ENCODE measurements at places on chromosomes 1 and 21. TPM values are rescaled to one million over a fixed set of nuclear protein-coding genes. Genes with fewer than 3 reads are reported as not detected.

The PEF1 gene
- 86.5 TPM for total RNA-seq

The WNT2B gene
- 2.2 TPM for total RNA-seq

The UCK2 gene
- total RNA-seq, result 63.9 TPM

The PAQR6 gene
- 0.36 TPM for total RNA-seq

The CD1E gene
- not detected for total RNA-seq

The AMPD1 gene
- total RNA-seq, result not detected

The LCE1A gene
- not detected for total RNA-seq

The NBPF9 gene
- total RNA-seq, result 25.3 TPM

The ANXA9 gene
- total RNA-seq, result under 0.01 TPM

The TMEM269 gene
- under 0.01 TPM for total RNA-seq

The TNFRSF18 gene
- total RNA-seq, result not detected

The TPTE gene
- not detected for total RNA-seq

The GPR37L1 gene
- total RNA-seq, result not detected

The PALMD gene
- 5.6 TPM for total RNA-seq

The SMYD3 gene
- total RNA-seq, result 162 TPM

The CHRNB2 gene
- total RNA-seq, result not detected

The GRIK3 gene
- total RNA-seq, result not detected

The FCRL1 gene
- not detected for total RNA-seq

The AQP10 gene
- total RNA-seq, result not detected

The RHOU gene
- 0.72 TPM for total RNA-seq

The KCNE2 gene
- not detected for total RNA-seq

The RGS13 gene
- not detected for total RNA-seq

The ACOT11 gene
- 2.9 TPM for total RNA-seq

The XCL2 gene
- total RNA-seq, result not detected

The CNTN2 gene
- total RNA-seq, result under 0.01 TPM

The SPRR2G gene
- total RNA-seq, result not detected

The TMEM125 gene
- not detected for total RNA-seq

The RNF207 gene
- 42.7 TPM for total RNA-seq

The PTPN22 gene
- 1.1 TPM for total RNA-seq

The SH3BGRL3 gene
- total RNA-seq, result 30.8 TPM

The CDC7 gene
- 2.9 TPM for total RNA-seq
